M059J (cell line): ENCODE measurements at places on chromosomes 12 and 14.

DNA sequence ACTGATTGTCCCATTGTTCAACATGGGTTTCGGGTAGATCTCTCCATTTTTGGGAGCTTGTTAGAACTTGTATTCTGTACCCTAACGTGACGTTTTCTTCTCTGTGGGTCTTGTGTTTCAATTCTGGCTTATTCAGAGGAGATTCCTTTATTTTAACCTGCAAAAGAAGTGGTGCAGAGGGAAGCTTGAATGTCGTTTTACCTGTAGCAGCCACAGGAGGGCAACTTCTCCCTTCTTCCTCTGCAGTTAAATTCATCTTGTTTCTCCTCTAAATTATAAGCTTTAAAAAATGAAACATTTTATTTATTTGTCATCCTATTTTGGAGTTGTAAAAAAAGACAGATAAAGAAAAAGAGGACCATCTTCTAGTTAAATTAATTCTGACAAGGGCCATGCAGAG lies 13.7 kb upstream of the CLEC4D start:
- no peak for DNase-seq

- DNase-seq = no peak
Observed at GRCh38 chr14:65594153-65594881, 181.8 kb downstream of the FUT8 start.

GRCh38 chr12:14408208-14408607 lies 42.7 kb downstream of the ATF7IP start:
- peak; percentile 37 for DNase-seq

DNA sequence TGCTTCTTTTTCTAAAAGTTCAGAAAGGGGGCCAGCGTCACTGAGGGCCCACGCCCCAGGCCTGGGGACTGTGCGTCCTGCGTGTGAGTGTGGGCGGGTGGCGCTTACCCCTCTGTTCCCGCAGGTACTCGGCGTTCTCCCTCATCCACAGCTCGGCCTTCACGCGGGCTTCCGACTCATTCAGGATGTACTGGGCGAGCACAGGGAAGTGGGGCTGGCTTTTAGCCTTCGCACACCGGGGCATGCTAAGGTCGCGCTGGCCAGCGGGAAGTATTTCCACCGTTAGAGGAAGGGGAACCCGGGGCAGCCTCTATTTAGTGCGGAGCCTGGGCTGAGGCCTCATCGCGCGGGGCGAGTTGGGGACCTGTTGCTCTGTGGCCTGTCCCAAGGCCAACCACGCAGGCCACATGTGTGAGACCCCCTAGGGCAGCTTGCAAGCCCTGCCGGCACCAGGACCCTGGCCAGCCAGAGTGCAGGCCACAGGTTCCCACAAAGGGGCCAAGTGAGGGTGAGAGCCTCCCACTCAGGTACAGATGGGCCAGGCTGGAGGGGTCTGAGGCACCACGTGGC lies 29.2 kb upstream of the BTBD6 start:
- no peak for DNase-seq

DNA sequence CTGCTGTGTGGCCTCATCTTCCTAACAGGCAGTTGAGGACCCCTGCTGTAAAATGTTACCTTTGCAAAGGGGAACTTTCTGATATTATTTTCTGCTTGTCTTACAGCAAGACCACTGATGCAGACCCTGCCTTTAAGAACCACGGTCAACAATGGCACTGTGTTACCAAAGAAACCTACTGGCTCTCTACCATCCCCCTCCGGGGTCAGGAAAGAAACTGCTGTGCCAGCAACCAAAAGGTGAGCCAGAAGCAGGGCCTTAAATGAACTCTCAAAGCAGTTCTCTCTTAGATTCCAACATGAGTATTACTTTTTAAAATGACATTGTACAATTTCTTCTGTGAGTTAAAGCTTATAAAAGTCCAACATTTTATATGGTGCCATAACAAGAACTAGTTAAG lies 72.2 kb downstream of the EML1 start:
- DNase-seq = no peak

GRCh38 chr14:25381498-25381897 lies 331.6 kb upstream of the STXBP6 start:
- no peak for DNase-seq

DNA sequence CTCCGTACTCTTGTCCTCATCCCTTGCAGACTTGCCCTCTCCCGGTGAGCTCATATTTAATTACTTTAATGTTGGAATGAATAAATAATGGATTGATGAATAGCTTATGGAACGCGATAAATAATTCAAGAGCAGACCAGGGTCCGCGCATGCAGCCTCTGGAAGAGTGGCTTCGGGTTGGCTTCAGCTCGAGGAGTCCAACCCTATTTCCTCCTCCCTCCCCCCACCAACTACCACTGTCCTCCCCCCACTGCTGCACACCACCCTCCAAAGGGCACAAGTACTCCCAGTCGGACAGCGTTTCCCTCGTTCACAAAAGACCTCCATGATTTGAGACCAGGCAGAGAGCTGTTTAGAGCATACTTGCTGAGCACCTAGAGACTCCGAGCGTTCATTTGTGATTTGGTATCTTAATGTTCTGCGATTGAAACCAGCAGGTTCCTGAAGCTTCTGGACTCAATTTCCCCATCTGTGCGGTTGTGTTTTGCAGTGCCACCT lies 647 bp upstream of the SIX1 start:
- DNase-seq = peak; percentile 58

DNA sequence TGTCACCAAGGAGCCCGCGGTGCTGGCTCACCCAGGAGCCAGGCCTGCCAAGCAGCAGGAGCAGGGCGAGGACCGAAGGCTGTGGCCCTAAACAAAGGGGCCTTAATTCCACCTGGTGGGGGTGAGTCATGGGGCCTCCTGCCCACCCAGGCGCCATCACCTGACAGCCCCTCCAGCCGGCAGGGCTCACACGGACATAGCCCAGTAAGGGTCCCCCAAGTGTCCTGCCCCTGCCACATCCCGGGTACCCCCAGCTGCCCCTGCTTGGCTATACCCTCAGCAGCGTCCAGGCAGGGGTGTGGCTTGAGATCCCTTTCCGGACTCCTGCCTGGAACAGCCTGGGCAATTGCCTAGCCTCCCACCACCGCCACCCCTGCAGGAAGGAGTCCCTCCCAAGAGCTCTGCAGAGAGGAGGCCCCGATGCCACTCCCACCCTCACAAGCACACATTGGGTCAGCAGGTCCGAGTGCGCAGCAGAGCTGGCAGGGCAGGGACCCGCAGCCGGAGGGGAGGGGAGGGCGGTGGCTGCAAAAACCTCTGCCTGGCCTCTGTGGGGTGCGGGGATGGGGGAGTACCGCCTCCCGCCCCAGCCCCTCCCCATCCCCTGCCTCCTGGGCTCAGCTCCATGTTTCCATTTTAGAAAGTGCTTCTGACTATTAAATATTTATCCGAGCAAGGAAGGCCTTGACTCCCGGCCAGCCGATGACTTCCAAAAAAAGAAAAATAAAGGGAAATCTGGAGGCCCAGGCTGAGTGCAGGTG lies 4.6 kb downstream of the AHNAK2 start:
- peak; percentile 82 for DNase-seq

DNA sequence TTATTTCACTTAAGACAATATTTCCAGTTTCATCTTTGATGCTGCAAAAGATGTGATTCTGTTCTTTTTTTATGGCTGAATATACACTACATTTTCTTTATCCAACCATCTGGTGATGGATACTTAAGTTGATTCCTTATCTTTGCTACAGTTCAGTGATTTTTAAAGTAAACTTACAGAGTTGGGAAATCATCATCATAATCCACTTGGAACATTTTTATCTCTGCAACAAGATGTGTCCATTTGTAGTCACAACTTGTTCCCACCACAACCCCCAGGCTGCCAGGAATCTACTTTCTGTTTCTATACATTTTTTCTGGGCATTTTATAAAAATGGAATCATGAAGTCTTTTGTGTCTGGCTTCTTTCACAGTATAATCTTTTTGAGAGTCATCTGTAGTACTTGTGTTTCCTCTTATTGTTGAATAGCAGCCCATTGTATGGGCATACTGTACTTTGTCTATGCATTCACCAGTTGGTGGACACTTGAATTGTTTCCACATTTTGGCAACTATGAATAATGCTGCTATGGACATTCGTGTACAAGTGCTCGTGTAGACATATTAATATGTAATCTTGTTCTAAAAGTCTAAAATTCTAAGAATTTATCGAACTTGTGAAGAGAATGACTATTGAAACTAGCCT lies 212.5 kb upstream of the DDHD1 start:
- DNase-seq = no peak
